ENCODE measurements at places on chromosomes 7 and 10. TPM values are rescaled to one million over a fixed set of nuclear protein-coding genes. Genes with fewer than 3 reads are reported as not detected.

Gene GFRA1
- total RNA-seq = 3.4 TPM

Gene PNLIP
- not detected for total RNA-seq

Gene DBNL
- total RNA-seq = 93.7 TPM

Gene DDIT4
- total RNA-seq = 200 TPM

Gene TAS2R39
- total RNA-seq = not detected

Data from upper lobe of right lung (tissue), 1 donor.